ENCODE measurements at places on chromosomes 11 and 22.

- DNase-seq: no peak
Observed at GRCh38 chr11:26070714-26071380, 261.1 kb upstream of the ANO3 start.

DNA sequence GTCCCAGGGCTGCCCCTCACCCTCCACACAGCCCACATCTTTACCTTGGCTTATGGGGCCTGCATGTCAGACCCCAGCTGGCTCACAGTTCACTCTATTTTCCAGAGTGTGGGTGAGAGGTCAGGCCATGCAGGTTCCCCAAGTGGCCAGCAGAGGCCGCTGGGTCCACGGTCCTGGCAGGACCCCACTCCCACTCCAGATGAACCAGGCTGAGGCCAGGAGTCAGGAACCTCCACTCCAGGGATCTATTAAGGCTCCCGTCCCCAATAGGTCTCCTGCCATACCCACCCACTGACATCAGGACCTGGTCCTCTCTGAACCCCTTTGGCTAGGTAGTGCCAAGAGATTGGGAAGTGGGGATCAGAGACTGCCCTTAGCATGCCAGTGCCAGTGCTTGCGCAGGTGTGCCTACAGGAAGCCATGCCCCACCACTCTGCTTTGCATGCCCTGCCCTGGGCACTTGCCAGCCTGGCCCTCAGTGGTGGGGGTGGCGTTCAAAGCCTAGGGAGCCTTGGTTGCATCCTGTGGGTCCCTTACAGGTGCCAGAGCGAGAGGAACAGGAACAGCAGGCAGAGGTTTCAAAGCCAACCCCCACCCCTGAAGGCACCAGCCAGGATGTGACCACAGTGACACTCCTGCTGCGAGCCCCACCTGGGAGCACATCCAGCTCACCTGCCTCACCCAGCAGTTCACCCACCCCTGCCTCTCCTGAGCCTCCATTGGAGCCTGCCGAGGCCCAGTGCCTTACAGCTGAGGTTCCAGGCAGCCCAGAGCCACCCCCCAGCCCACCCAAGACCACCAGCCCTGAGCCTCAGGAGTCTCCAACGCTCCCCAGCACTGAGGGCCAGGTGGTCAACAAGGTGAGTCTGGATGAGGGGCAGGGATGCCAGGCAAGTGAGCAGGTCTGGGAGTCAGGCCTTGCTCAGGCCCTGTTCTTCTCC, 8.3 kb downstream of the SMTN start:
- peak; percentile 37 for DNase-seq

GRCh38 chr11:29844701-29845379, 172.0 kb downstream of the KCNA4 start:
- DNase-seq: no peak

- no peak for DNase-seq
Observed at GRCh38 chr11:6599881-6600390, 3.5 kb downstream of the RRP8 start.

DNA sequence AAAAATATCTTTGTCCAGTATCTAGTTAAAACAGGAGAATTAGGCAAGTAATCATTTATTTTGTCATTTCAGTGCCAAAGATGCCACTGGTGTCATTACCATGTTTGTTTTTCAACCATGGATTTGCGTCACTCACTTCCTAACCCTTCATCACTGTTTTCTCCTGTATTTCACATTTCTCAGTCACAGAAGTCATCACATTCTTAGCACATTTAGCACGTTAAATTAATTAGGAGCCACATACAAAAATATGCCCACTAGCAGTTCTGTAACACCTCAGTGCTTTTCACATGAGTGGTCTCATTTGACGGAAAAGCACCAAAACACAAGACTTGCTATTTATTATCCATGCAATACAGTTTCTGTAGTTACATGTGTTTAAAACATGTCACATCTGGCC, 546.0 kb downstream of the METTL15 start:
- no peak for DNase-seq

- DNase-seq: no peak
Observed at GRCh38 chr11:74462631-74463030, 4.7 kb downstream of the KCNE3 start.

DNA sequence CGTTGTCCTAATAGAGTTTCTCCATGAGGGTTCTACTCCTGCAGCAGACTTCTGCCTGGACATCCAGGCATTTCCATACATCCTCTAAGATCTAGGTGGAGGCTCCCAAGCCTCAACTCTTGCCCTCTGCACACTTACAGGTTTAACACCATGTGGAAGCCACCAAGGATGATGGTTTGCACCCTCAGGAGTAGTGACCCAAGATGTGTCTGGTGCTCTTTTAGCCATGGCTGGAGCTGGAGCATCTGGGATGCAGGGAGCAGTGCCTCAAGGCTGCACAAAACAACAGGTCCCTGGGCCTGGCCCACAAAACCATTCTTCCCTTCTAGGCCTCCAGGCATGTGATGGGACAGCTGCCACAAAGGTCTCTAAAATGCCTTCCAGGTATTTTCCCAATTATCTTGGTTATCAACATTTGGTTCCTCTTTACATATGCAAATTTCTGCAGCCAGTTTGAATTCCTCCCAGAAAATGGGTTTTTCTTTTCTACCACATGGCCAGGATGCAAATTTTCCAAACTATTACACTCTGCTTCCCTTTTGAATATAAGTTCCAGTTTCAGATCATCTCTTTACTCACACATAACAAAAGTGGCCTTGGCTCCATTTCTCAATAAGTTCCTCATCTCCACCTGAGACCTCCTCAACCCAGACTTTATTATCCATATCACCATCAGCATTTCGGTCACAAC, 69.5 kb upstream of the GNAZ start:
- DNase-seq: no peak

DNA sequence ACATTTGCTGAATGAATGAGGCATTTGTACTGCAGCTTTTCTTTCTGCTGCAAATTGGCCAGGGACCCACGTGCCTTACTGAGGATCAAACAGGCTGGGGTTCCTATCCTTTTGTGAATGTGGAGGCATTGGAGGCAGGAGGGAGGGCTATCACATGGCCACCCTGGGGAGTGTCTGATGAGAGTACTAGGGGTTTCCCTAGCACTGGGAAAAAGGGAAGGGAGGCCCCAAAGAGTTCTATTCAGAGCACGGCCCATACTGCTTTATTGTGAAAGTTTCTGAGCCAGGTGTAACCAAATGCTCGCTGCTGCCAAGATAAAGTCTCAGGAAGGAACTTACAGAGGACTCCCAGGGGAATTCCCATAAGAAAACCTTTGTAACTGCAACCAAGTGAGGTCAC, 78.4 kb upstream of the ANO1 start:
- no peak for DNase-seq

DNA sequence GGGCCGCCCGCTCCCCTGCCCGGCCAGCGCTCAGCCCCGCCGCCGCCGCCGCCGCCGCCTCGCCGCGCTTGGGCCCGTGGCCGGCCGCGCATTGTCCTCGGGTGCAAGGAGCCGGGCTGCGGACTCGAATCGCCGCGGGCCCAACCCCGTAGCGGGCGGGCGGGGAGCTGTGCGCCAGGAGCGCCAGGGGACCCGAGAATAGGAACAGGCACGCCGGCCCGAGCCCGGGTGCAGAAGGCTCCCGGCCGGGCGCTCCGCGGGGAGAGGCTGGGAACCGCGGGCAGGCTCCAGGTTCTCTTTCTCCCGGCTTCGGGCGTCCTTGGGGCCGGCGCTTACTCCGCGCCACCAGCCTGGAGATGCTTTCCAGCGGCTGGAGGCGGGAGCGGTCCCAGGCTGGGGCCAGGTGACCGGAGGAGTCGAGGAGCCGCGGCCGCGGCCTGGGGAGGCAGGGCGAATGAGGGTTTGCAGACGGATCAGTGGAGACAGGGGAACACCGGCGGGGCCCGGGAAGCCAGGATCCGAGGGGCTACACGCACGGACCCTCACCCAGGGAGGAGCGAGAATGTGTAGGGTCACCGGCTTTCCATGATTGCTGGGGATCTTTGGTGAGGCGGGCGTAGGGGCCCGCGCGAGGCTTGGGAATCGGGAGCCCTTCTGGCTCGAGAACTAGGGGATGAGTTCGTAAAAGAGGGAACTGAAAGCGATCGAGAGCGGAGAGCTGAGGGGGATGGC, 726 bp downstream of the PKNOX2 start:
- no peak for DNase-seq

- DNase-seq: no peak
Observed at GRCh38 chr11:80517701-80518100, 1076.9 kb upstream of the TENM4 start.

DNA sequence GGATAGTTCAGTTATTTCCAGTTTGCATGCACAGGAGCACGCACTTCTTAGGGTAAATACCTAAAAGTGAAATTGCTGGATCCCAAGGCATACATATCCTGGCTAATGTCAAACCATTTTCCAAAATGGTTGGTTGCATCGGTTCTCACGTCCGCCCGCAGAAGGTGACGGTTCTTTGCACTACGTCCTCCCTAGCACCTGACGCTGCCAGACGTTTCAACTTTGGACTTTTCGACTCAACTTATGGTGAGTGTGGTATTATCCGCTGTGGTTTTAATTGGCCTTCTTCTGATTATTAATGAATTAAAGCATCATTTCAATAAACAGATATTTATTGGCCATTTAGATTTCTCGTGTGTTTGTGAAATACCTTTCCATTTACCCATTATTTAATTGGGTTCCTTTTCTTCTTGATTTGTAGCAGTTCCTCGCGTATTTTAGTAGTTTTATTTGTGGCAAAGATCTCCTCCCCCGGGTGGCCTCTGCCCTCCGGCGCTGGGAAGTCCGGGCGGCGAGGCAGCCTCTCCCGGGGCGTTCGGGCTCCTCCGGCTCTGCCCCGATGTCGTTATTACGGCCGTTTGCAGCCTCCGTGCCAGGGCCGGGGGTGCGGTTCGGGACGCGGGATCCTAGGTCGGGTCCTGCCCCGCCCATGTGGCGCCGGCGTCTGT, at the start of gene JHY:
Gene JHY (plus strand): TSS at position 571 of the 668 bp plus-strand sequence. CDS start 3,091 bp downstream, outside the sequence.
- DNase-seq: no peak

DNA sequence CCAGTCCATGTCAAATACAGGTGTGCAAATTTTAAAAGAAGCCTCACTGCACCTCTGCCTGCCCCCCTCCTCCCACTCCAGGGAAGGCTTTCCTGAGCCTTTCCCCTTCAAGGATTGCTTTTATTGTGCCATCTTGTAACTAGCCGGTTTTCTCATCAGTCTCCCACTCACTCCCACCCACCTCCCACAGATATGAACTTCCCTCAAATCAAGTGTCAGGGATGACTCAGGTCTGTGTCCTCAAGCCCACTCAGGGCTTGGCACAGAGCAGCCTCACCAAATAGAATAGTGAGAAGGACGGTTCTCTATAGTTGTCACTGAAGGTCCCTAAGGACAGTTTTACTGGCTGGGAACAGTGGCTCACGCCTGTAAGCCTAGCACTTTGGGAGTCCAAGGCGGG, 43.0 kb downstream of the THAP12 start:
- DNase-seq: no peak

DNA sequence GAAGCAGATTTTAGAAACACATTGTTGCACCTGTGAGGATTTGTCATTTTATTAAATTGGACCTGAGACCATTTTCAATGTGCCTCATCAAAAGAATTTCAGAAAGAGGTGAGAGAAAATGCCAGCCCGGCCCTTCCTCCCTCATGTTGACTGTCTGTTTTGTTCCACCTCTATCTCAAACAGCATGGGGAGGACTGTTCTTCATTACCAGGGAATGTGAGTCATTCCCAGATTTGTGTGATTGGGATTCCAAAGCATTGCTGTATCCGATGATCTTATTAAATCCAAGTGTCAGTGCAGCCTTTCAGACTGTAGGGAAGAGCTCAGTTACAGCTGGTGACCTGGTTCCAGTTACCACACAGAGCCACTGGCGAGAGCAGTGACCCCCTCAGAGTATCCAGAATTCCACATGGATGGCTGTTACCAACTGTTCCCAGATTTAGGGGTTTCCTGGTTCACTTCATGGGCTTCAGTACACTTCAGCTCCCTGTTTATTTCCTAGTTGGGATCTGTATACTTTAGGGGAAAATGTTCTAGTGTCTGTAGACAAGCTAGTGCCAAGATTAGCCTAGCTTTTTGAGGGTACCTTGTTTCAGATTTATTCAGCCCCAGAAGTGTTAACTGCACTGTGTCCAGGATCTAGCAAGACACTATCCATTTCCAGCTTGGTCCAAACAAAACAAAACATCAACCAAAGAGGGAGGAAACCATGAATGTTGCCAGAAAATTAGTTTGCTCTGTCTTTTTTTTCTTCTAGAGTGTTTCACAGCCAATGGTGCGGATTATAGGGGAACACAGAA, 20.9 kb downstream of the KREMEN1 start:
- DNase-seq: no peak

DNA sequence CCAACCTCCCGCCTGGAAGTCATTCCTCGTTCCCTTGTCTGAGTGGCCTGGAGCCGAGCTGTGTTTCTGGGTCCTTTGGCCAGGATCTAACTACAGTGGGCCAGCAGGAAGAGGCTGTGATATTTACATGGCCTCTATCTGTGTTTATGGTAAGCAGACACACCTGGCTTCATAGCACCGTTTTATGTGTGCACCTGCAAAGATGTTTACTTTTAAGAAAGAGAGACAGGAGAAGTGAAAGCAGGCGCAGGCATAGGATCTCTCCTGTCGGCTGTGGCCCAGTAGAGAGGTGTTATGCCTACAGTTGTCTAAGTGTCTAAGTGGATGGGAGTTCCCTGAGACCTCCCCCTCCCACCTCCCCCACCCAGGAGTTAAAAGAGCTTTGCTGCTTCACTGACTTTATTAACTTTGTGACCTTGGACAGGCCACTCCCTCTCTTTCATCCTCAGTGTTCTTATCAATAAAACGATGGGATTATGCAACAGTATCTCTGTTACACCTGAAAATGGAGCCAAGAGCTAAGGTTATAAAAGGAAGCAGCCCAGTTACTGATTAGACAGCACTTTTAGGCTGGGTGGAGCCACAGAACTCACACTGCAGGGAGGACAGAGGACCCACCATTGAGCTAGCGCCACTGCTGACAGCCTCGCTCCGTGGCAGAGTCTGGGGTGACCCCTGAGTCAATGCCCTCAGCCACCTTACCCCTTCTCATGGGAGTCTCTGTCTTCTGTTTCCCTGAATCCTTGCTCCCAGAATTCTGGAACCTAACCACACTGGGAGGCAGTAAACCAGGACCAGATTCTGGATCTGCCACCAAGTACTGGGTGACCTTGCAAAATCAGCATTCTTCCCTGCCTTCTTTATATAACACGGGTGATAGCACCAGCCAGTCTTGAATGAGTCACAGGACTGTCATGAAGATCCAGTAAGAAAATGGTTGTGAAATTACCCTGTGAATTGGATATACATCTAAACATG, 22.0 kb downstream of the ST14 start:
- no peak for DNase-seq

DNA sequence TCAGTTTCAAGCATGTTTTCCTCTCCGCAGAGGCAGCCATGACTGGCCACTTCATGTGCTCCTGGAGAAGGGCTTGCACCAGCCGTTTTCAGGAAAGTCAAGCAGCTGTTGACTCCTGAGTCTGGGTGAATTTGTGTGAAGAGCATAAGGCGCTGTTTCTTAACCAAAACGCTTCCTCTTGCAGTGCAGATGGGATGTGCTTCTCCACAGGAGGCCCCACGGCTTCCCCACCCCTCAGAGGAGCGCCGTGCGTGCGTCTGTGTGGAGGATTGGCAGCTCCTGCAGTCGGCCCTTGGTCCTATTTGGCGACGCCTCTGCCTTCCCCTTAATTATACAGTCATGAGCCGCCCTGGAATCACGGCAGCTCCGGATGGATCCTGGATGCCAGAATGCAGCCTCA, 54.1 kb upstream of the B3GAT1 start:
- DNase-seq: no peak
